Vagina (tissue), 2 donors: ENCODE measurements at places on chromosomes 7 and 10. TPM values are rescaled to one million over a fixed set of nuclear protein-coding genes. Genes with fewer than 3 reads are reported as not detected.

DNA sequence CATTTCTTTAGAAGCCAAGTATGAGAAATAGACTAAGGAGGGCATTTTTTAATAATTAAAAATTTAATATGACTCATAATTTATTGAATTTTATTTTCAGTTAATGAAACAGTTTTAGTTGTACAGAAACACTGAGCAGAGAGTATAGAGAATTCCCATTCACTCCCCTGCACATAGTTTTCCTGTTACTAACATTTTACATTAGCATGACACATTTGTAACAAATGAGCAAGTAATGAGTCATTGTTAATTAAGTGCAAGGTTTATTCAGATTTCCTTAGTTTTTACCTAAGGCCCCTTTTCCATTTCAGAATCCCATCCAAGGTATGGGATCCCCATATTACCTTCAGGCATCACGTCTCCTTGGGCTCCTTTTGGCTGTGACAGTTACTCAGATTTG, 271.5 kb upstream of the FZD8 start:
- no peak overlapping the region for H3K4me3 ChIP-seq
- no peak overlapping the region for H3K27ac ChIP-seq
- H3K27me3 ChIP-seq, result no peaks in the 10 kb centered on the region
- DNase-seq, result no peak

DNA sequence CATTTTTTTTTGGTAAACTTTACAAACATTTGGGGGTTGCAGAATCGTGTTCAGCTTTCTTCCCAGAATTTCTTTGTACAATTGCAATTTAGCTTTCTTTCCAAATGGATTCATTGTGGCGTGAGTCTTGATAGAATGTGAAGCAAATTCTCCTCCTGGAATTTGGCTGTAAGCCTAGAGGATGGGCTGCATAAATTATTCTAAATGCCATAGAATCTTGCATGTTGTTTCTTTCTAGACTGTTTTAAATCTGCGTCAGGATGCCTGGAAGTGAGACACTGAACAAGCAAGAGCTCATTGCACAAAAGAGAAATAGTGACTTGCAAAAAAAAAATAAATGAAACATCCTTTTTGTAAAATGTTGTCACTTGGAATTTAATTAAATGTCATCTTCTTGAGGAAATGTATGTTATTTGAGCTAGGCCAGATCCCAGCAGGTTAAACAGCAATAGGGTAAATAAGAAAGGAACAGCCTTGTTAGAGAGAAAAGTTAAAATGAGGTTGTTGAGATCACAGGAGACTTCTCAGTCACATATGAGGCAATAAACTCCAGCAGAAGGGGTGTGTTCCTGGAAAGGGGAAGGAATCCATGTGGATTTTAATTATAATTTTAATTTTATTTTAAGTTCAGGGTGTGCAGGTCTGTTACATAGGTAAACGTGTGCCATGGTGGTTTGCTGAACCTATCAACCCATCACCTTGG, 483.0 kb downstream of the PLXDC2 start:
- DNase-seq, result no peak
- no peak overlapping the region for H3K4me3 ChIP-seq
- H3K27me3 ChIP-seq, result no peaks in the 10 kb centered on the region

GRCh38 chr10:35462491-35462934, 126.2 kb downstream of the CCNY start:
- H3K27me3 ChIP-seq, result no peaks in the 10 kb centered on the region
- H3K4me1 ChIP-seq, result peaks cover 46% of the 10 kb centered on the region
- no peak overlapping the region for H3K4me3 ChIP-seq
- no peak for DNase-seq
- H3K27ac ChIP-seq, result no peak overlapping the region

DNA sequence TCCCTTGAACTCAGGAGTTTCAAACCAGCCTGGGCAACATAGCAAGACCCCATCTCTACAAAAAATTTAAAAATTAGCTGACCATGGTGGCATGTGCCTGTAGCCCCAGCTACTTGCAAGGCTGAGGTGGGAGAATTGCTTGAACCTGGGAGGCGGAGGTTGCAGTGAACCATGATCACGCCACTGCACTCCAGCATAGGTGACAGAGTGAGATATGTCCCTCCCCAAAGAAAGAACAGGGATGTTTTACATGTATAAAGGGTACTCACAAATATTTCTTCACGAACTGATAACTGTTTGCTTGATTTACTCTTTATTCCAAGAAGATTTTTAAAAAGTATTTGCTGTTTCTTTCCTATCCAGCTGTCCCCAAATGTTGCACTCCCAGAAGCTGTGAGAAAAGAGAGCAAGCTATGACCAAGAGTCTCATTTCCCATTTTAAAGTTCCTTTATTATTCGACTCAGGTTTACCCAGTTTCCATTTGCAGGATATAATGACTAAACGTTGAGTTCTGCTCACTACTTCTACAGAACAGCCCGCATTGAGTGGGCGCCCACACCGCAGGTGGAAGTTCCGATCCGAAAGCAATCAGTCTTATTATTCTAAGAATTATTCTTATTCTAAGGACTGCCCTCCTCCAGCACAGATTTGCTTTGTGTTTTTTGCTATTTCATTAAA, 90.7 kb downstream of the APBB1IP start:
- no peaks in the 10 kb centered on the region for H3K36me3 ChIP-seq
- H3K27me3 ChIP-seq, result no peaks in the 10 kb centered on the region
- no peaks in the 10 kb centered on the region for H3K4me1 ChIP-seq
- DNase-seq, result no peak

Gene PDE6C
- not detected for total RNA-seq

Gene GIMAP4
- total RNA-seq, result 25.3 TPM

Gene BMPER
- 5.2 TPM for total RNA-seq

Gene TFEC
- total RNA-seq, result 4.7 TPM

Gene CHST12
- 26.3 TPM for total RNA-seq

Gene TRIM74
- not detected for total RNA-seq

Gene CACNB2
- total RNA-seq, result 12.8 TPM
